ENCODE measurements at places on chromosomes 5 and 9.

DNA sequence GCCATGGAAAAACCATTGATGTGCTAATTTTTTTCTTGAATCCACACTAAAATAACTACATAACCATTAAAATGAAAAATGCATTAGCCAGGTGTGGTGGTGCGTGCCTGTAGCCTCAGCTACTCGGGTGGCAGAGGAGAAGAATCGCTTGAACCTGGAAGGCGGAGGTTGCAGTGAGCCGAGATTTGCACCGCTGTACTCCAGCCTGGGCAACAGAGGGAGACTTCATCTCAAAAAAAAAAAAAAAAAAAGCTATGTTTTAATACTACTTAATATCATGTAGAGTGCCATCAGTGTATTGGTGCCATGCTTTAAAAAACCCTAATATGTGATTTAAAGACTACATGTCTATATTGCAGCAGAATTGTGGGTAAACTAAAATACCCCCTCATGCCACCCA, 58.9 kb downstream of the NDFIP1 start:
- no peak for DNase-seq

DNA sequence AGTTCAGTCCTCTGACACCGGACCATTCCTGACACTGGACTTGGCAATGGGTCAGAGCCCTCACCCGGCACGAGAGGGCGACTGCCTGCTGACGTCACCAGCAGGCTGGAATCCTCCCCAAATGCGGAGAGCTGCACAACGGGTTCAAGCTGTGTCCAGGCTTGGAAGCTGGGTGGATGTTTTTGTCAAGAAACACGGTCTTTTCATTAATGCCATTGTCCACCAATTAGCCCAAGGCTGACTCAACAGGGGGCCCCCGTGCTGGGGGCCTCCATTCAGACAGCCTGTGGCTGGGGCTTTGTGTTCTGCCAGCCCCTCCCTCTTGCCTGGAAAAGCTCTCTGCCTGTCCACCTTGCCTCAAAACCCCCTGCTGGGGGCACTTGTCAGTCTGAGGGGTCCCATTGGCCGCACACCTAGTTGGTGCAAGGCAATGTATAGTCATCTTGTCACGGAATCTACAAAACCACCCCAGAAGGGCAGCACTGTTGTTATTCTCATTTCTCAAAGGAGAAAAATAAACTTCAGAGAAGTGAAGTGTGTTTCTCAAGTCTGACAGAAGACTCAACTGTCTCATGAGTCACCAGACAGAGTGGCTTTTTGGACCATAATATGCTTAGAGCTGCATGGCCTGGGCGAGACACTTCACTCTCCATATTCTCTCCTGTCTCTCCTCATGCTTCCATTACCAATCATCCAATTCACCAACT, 24.6 kb downstream of the NDUFA8 start:
- DNase-seq = no peak

- no peak for DNase-seq
Observed at GRCh38 chr5:117379521-117379920, 804.9 kb upstream of the SEMA6A start.

DNA sequence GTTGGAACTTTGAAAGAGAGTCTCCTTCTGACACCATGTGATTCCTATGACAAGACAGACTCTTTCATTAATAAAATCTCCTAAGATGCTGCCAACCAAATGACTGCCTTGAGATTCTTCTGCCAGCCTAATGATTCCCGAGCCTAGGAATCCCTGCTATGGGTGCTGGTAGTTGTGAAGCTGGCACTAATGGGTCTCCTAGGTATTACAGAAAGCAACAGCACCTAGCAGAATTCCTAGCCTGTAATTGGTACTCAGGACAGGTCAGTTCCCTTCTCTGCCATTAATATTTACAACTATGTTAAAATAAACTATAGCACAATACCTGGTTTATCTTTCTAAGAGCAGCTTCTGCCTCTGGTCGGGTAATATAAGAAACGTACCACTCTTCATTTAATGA, 19.3 kb downstream of the C5orf58 start:
- no peak for DNase-seq

DNA sequence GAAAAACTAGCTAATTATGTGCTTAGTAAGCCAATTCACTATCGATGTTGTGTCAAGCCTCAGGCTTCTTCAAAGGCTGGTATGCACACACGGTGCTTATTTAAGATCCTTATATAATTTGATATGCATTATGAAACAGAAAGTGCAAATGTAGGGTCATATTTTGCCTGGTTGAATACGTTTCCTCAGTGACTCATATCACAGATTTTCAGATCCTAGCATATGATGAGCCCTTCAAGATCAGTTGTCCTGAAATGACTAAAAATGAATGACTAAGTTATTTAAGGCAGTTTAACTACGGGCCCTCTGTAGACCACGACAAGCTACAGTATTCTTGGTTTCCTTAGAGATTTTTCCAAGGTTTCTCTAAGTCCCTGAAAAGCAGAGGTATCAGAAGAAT, 778.3 kb downstream of the PRELID2 start:
- DNase-seq = peak; percentile 13

Measured in lung (tissue), 17 donors.